ENCODE measurements at places on chromosomes 4 and X.
A peak's percentile ranks its signal among the peaks of the same experiment; 100 is the strongest.

GRCh38 chr4:23567338-23567737 is 322.5 kb downstream of the PPARGC1A start:
- DNase-seq, result no peak

DNA sequence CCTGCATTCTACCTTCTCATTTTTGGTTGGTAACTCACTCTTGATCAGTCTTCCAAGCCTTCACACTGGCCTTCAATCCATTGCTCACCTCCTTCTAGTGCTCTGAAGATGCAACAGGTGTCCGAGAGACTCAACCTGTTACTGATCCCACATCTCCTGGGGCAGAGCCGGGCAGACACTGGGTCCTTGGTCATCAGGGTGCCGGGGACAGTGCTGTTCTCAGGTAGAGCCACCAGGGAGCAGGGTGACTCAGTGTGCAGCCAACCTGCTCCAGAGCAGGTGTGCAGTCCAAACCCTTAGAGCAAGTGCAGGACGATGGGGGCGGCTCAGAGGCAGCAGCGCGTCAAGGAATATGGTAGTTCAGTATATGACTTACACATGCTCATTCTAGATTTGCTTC is 188.4 kb downstream of the DHX15 start:
- peak; percentile 37 for DNase-seq

- peak; percentile 36 for DNase-seq
Measured at GRCh38 chr4:37889849-37890800, 759 bp upstream of the TBC1D1 start.

GRCh38 chr4:97656044-97656720 is 487.1 kb downstream of the STPG2 start:
- DNase-seq, result peak; percentile 27

GRCh38 chr4:185837415-185838103 is 25.6 kb upstream of the SORBS2 start:
- DNase-seq, result no peak

DNA sequence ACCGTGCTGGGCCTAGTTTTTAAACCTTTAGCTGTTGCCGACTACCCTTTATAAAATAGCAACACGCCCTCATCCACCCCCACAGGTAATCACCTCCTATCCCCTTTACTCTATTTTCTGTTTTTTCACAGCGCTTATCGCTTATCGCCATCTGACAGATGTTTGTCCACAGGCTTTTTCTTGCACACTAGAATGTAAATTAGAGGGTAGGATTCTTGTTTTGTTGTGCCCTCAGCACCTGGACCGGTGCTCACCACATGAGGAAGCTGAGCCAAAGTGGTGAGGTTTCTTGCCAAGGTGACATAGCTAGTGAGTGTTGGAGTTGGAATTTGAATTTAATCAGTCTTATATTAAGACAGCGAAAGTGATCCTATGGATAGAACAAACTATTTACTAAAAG is 2.9 kb upstream of the RBBP7 start:
- DNase-seq, result peak; percentile 43

GRCh38 chr4:41741354-41741753 is 7.2 kb downstream of the PHOX2B start:
- DNase-seq, result no peak

GRCh38 chrX:111823703-111824102 is 52.3 kb upstream of the TRPC5OS start:
- DNase-seq, result no peak

GRCh38 chr4:106314960-106315359 is 1.0 kb downstream of the TBCK start:
- no peak for DNase-seq

- no peak for DNase-seq
Measured at GRCh38 chrX:13128104-13128503, 83.7 kb upstream of the FAM9C start.

DNA sequence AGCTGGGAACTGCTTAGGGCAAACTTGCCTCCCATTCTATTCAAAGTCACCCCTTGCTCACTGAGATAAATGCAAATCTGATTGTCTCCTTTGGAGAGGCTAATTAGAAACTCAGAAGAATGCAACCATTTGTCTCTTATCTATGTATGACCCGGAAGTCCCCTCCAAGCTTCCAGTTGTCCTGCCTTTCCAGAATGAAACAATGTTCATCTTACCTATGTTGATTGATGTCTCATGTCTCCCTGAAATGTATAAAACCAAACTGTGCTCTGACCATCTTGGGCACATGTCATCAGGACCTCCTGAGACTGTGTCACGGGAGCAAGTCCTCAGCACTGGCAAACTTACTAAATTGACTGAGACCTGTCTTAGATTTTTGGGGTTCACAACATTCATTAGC is 37.1 kb upstream of the TMPRSS11E start:
- DNase-seq, result no peak
